Mesothelial cell of epicardium (in vitro differentiated cells): ENCODE measurements at places on chromosomes 3 and 15. TPM values are rescaled to one million over a fixed set of nuclear protein-coding genes. Genes with fewer than 3 reads are reported as not detected.

GRCh38 chr3:184227481-184227935 is 1.9 kb upstream of the VWA5B2 start:
- DNase-seq, result no peak
- no peaks in the 10 kb centered on the region for H3K36me3 ChIP-seq
- H3K4me1 ChIP-seq, result peaks cover 9% of the 10 kb centered on the region
- no peak overlapping the region for H3K27ac ChIP-seq
- no peak overlapping the region for H3K4me3 ChIP-seq

GRCh38 chr3:143464850-143465249 is 345.3 kb downstream of the CHST2 start:
- H3K27ac ChIP-seq, result no peak overlapping the region
- H3K4me3 ChIP-seq, result no peak overlapping the region
- no peak for DNase-seq
- no peaks in the 10 kb centered on the region for H3K36me3 ChIP-seq

GRCh38 chr15:69725957-69726356 is 273.3 kb downstream of the RPLP1 start:
- peaks cover 6% of the 10 kb centered on the region for H3K4me1 ChIP-seq
- no peak for DNase-seq
- H3K4me3 ChIP-seq, result no peak overlapping the region
- H3K27ac ChIP-seq, result no peak overlapping the region
- H3K36me3 ChIP-seq, result no peaks in the 10 kb centered on the region
- peaks cover 50% of the 10 kb centered on the region for H3K27me3 ChIP-seq

GRCh38 chr3:7700977-7701376 is 800.6 kb upstream of the LMCD1 start:
- no peak for DNase-seq
- no peaks in the 10 kb centered on the region for H3K27me3 ChIP-seq
- no peak overlapping the region for H3K27ac ChIP-seq
- H3K4me1 ChIP-seq, result peaks cover 8% of the 10 kb centered on the region

DNA sequence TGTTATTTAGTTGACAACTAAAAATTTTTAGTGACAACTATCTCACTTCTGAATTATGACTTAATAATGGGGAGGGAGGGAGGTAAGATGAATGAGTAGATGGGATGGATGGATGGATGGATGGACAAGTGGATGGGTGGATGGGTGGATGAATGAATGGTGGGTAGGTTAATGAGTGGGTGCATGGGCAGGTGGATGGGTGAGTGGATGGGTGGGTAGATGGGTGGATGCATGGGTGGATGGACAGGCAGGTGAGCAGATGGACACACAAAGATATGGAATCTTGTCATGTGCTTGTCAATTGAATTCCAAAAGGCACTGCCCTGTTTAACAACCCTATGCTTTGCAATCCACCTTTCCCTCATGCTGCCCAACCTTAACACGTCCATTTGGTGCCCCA is 41.5 kb downstream of the KLHL25 start:
- H3K4me1 ChIP-seq, result peaks cover 21% of the 10 kb centered on the region
- H3K27me3 ChIP-seq, result no peaks in the 10 kb centered on the region
- H3K36me3 ChIP-seq, result peaks cover 3% of the 10 kb centered on the region
- no peak for DNase-seq

DNA sequence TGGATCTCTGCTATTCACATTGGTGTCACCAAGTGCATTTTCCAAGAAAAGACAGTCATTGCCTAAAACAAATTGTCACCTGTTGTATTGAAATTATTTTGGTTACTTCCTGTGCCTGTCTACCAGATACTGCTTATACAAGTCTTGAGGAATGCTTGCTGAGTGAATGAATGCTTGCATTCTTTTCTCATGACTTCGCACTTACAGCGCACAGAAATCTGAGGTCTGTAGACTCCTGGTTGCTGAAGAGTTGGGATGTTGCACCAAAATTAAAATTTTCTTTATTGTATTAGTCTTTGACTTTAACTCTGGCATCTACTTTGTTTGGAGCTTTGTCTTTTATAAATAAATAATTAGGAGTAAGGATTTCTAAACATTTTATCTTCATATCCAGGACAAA is 28.4 kb downstream of the SH3GL3 start:
- H3K4me1 ChIP-seq, result peaks cover 4% of the 10 kb centered on the region
- H3K27me3 ChIP-seq, result no peaks in the 10 kb centered on the region
- H3K27ac ChIP-seq, result no peak overlapping the region
- peaks cover 4% of the 10 kb centered on the region for H3K36me3 ChIP-seq

GRCh38 chr3:64903006-64903405 is 215.2 kb upstream of the ADAMTS9 start:
- DNase-seq, result no peak
- peak overlapping the region; percentile 64 for H3K27ac ChIP-seq
- H3K4me3 ChIP-seq, result no peak overlapping the region
- no peaks in the 10 kb centered on the region for H3K36me3 ChIP-seq
- H3K27me3 ChIP-seq, result no peaks in the 10 kb centered on the region

GRCh38 chr15:68207176-68207935 is 2.2 kb upstream of the CALML4 start:
- peaks cover 1% of the 10 kb centered on the region for H3K36me3 ChIP-seq
- no peak overlapping the region for H3K4me3 ChIP-seq
- peaks cover 12% of the 10 kb centered on the region for H3K4me1 ChIP-seq
- no peak for DNase-seq
- no peaks in the 10 kb centered on the region for H3K27me3 ChIP-seq
- H3K27ac ChIP-seq, result no peak overlapping the region

DNA sequence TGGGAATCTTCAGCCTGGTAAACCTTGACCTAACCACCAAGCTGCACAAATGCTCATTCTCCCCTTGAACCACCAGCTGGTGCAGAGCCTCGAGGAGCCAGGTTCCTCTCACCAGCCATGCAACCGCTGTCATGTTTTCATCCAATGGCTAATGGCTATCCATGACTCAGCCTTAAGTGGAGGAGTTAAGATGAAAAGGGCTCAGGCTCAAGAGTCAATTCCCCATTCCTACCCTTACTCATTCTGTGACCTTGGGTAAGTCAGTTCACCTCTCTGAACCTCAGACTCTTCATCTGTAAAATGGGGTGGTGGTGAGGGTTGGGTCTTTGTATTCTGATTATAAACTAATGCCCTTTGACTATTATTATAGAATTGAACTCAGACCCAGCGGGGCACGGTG is 515.6 kb downstream of the SHQ1 start:
- no peaks in the 10 kb centered on the region for H3K36me3 ChIP-seq
- DNase-seq, result no peak
- H3K4me3 ChIP-seq, result no peak overlapping the region
- peaks cover 17% of the 10 kb centered on the region for H3K4me1 ChIP-seq
- H3K27ac ChIP-seq, result no peak overlapping the region

- H3K4me3 ChIP-seq, result no peak overlapping the region
- peaks cover 45% of the 10 kb centered on the region for H3K4me1 ChIP-seq
- H3K27ac ChIP-seq, result peak overlapping the region; percentile 21
- no peaks in the 10 kb centered on the region for H3K27me3 ChIP-seq
- no peaks in the 10 kb centered on the region for H3K36me3 ChIP-seq
These were observed 869.7 kb downstream of the OTOL1 start for GRCh38 chr3:162366166-162366766.

DNA sequence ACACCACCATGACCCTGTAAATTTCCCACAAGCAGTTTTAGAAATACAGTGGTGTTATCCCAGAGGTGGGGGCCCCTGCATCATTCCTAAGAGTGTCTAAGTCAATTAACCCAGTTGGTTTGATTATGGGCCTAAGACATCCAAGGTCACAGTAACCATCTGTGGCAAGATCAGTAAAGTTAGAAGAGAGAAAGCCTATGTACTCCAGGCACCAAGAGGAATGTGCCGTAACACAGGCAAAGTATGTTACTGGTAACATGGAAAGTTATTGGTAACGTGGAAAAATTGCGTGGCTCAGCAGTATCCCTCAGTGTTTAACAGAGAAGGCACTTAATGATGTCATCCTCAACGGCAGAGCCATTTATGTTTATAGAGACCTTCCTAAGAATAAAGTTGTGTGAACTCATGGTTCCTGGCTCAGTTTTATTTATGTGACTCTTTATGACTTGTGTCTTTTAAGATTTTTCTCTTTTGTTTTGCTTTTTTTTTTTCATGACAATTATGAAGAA is 144.1 kb upstream of the RASGRP1 start:
- no peak overlapping the region for H3K4me3 ChIP-seq
- H3K36me3 ChIP-seq, result no peaks in the 10 kb centered on the region
- no peak overlapping the region for H3K27ac ChIP-seq
- peaks cover 6% of the 10 kb centered on the region for H3K27me3 ChIP-seq
- H3K4me1 ChIP-seq, result peaks cover 2% of the 10 kb centered on the region

SMAD6 gene
- total RNA-seq, result 164 to 176 TPM (median 176 TPM) in 3 replicates
